Tibial nerve (tissue), 4 donors: ENCODE measurements at places on chromosomes 1 and 21.

- DNase-seq: no peak
Measured at GRCh38 chr1:81208441-81208840, 592.3 kb upstream of the ADGRL2 start.

- no peak for DNase-seq
Measured at GRCh38 chr1:118861216-118861615, 126.9 kb downstream of the TBX15 start.

DNA sequence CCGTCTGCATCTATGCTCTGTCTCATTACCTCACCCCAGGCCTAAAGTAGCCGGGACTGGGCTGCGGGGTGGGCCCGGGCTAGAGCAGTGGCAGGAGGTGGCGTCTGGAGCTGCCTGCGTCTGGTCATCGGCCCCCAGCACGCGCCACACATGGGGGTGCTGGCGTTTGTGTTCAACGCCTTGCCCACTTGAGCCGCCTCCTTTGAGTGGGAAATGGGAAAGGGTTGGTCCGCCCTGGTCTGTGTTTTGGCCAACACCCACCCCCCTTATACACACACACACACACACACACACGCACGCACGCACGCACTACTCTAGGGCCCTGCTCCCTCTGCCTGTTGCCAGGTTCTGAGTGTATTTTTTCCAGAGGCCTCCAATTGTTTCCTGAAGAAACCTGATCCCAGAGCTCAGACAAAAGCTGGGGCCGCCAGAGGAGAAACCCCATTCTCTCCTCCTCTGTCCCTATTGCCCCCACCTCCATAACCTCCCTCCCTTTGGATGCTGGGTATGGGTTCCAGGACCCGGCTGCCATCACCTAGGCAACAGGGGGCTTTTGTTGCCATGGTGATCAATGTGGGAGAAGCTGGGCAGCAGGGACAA is 10.1 kb downstream of the VANGL2 start:
- DNase-seq: no peak

DNA sequence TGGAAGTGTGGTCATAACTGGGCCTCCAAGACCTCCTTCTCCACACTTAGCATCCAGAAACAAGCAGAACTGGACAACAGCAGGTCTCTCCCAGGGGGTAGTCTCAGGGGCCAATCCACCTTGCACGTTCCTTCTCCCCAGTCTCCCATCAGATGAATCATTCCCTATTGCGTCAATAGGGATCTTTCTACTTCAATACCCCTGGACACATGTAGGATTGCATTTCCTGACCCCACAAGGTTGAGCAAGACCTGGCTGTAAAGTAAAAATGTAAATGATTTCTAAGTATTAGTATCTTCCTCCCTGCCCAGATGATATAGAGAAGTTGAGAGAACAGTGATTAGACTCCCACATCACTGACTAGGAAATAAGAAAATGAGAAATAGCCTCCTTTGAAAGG is 224.5 kb upstream of the CSF3R start:
- no peak for DNase-seq

- DNase-seq: no peak
Measured at GRCh38 chr1:168083456-168084325, 53.0 kb downstream of the GPR161 start.

DNA sequence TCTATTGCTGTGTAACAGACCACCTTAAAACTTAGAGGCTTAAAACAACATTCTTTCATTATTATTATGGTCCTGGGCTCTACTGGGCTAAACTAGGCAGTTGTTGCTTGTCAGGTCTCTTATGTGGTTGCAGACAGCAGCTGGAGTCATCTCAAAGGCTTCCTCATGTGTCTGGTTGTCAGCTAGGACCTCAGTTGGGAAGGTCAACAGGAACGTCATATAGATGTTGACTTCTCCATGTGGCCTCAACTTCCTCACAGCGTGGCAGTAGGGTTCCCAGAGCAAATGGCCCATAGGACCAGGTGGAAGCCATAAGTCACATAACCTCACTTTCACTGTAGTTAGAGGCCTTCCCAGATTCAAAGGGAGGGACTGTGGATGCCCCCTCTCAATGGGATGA is 15.4 kb upstream of the MEF2D start:
- DNase-seq: no peak

DNA sequence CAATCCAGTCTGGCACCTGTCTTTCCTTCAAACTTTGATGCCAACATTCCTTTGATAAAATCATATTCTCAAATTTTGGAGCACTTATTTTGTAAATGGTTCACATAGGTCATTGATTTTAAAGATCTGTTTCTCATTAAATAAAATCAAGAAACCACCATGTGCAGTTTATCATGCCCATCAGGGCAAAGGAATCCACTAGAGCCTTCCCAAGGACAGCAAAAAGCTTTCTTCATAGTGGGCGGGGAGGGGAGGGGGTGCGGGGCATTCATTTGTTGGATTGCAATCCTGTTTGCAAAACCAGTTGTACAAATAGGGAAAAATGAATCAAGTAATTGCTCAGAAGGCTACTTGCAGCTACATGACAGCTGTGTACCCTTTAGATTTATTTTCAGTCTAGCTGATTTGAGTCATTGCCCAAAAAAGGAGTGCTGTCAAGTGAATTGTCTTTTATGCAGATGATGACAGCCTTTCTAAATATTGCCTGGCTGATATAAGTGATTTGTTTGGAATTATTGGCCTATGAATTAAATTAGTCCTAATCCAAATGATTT is 23.0 kb downstream of the LRRC8B start:
- DNase-seq: no peak

GRCh38 chr1:195604287-195604686 is 1004.0 kb downstream of the KCNT2 start:
- DNase-seq: no peak

GRCh38 chr1:213286235-213286634 is 235.2 kb downstream of the RPS6KC1 start:
- DNase-seq: no peak

DNA sequence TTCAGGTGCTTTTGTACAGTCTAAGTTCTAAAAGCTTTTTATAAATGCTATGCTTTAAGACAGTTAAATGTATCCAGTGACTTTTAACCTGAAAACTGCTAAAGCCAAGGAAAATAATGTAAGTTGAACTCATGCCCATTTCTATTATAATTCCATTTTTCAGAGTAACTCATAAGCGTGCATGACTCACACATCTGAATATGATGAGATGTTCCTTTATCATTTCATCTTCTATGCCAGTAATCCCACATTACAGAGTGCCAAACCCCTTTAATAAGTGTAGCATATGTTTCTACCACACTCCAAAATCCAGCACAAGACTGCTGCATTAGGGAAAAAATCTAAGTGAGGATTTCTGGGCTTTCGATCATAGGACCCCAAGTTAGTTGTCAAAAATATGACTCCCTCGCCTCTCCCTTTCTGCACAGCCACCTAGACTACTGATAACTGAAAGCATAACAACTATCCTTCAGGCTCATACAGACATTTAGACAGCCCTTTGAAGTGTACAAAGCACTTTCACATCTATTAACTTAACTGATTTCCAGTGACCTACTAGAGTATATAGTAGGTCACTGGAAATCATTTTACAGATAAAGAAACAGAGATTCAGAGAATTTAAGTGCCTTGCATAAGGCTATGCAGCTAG is 45.3 kb downstream of the JAK1 start:
- DNase-seq: no peak

- DNase-seq: no peak
Measured at GRCh38 chr21:34912022-34912945, 136.8 kb downstream of the RUNX1 start.

DNA sequence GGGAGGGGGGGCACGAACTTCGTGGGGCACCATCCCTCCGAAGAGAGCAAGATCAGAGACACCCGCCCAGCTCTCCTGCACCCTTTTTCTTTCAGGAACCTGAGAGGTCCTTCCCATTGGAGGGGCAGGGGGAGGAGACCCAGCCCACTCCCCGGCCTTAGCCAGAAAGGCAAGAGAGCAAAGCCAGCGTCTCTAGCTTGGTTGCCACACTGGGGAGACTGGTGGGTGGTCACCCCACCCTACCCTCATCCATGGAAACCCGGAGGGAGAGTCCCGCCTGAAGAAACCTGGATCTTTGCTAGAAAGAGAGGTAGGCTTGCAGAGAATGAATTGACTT is 246 bp downstream of the ATP2B4 start:
- DNase-seq: no peak

DNA sequence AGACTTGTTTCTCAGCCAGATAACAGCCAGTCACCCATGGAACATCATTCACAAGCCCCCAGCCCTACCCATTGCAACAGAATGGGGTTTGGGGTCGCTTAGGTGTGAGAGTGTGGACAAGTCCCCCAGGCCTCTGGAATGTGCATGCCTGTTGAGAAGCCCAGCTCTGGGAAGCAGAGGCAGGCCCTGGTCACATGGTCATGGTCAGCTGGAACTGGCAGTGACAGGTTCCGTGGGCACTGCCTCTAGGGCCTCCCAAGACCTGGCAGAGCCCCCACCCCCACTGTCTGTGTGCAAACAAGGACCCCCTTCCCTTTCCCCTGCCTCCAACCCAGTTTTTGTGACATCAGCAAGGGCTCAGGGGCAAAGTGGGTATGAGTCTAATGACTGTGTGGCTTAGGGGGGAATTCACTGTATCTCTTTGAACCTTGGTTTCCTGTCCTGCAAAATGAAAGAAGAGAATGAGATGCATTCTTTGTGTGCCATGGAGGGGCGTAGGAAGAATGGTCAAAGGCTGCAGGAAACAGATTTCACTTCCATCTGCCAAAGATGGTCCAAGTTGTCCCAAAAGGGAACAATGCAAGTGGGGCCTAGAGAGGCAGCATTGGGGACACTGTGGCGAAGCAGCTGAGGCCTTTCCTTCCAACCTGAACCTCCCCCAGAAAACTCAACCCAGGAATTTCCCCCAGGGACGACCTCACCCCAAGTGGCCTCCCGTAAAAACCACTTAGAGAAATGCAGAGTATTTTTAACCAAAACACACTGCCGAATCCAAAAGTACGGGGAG is 34.7 kb upstream of the SELENON start:
- no peak for DNase-seq

- DNase-seq: no peak
Measured at GRCh38 chr1:31790140-31790539, 25.7 kb downstream of the SPOCD1 start.

DNA sequence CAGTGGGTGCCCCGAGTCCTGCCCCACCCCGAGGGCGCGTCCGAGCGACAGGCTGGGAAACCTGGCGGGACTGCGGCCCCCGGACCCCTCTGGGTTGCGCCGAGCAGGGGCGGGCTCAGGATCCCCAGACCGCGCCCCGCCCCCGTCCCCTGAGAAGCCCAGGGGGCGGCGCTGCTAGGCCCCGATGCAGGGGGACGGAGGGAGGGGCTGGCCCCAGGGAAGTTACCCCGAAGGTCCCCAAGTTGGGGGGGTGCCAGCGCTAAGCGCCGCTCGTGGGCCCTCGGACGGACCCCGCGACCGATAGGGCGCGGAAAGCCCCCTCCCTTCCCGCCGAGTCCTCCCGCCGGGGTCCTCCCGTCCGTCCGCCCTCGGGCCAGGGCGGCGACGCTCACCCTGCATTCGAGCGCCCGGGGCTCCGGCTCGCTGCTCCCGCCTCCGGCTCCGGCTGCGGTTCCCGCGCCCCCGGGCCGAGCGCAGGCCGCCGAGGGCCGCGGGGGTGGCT is 414 bp downstream of the GPR153 start:
- DNase-seq: no peak

DNA sequence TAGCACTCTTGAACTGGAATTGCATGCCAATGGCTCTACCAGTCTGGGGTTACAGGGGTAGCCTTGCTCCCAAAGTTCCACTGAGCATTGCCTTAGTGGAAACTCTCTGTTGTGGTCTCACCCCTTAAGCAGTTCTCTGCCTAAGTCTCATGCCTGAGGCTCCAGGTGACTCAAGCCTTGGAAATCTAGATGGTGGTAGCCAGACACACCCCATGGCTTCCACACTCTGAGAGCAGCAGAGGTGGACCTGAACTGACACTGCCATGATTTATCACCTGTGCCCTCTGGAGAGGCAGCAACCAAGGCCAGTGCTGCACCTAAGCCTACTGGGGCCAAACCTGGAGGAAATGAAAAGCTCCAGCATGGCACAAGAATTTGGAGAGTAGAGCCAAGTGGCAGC is 285.7 kb upstream of the PKN2 start:
- no peak for DNase-seq

DNA sequence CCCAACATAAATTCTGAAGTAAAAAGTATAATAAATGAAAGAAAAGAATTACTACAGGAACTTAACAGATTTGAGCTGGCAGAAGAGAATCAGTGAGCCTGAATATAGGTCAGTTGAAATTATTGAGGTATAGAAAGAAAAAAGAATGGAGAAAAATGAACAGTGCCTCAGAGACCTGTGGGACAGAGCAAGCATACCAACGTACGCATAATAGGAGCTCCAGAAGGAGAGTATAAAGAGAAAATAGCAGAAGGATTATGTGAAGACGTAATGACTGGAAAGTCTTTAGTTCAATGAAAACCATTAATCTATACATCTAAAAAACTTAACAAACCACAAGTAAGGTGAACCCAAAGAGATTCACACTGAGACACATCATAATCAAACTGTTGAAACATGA is 261.8 kb downstream of the DYRK1A start:
- DNase-seq: no peak

DNA sequence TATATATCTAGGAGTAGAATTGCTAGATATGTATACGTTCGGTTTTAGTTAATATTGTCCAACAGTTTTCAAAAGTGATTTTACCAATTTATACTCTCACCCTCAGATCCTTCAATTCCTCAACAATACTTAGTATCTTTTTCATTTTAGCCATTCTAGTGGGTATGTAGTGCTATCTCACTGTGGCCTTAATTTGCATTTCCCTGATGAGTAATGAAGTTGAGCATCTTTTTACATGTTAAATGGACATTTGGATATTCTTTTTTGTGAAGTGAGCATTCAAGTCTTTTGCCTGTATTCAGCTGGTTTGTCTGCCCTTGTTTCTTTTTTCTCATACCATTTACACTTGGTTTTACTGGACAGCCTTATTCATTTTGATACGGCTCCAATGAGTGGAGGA is 172.2 kb downstream of the RASAL2 start:
- no peak for DNase-seq

DNA sequence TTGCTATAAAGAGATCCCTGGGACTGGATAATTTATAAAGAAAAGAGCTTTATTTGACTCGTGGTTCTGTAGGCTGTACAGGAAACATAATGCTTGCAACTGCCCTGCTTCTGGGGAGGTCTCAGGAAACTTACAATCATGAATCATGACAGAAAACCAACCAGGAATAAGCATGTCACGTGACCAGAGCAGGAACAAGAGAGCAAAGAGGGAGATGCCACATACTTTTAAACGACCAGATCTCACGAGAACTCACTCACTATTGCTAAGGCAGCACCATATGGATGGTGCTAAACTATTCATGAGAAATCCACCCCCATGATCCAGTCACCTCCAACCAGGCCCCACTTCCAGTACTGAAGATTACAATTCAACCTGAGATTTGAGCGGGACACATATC is 49.8 kb upstream of the RCC1 start:
- no peak for DNase-seq

GRCh38 chr1:228423404-228424053 is 6.9 kb upstream of the TRIM17 start:
- no peak for DNase-seq

DNA sequence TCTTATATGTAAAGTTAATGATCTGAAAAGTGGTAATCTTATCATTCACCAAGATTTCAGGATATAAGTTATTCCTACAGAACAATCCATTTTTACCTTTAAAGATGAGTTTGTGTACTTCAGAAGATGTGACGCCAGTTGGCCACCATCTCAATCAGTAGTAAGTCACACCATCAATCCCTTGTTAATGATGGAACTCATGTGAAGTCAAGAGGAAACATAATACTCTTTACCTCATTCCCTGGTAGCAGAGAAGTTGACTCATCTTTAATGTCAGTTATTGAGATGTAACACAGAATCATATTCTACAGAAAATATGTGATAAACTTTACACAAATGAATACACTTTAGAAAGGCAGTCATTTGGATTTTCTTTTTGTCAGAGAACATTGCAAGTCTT is 38.2 kb downstream of the MRPL39 start:
- no peak for DNase-seq

GRCh38 chr1:91876040-91876470 is 9.9 kb downstream of the TGFBR3 start:
- no peak for DNase-seq
